ENCODE measurements at places on chromosomes 11 and 22. TPM values are rescaled to one million over a fixed set of nuclear protein-coding genes. Genes with fewer than 3 reads are reported as not detected.

DNA sequence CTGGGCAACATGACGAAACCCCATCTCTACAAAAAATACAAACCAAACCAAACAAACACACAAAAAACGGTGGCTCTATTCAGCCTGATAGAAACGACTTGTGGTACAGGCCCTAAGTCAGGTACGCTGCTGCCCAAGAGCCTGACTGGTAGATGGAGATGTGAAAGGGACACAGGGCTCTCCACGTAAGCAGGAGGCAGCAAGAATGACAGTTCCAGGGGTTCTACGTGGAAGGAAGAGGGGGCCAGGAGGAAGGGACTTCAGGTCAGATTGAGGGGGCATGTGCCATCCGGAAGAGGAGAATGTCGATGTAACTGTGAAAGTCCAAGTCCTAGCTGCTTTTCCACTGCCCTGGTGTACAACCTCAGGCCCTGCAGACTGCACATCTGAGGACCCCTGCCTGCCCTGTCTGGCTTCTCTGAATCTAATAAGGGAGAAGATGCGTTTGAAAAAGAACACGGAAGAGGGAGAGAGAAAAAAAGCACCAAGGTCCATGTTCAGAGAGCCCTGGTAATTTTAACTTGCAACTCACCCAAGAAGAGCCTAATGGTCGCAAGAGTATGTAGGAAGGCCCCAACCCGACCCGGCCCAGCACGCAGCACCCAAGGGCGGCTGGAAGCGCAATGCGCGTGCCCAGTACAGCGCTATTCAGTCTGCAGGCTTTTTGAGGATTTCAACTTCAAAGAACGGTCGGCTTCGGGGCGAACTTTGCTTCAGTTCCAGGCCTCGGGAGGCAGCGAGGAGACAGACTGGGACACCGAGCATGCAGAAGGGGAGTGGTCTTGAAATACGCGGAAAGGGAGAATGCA is 909 bp upstream of the ZNRD2 start:
- no peak for DNase-seq

- no peak for DNase-seq
These were observed 3.3 kb upstream of the WNT7B start for GRCh38 chr22:45980268-45980570.

- DNase-seq, result no peak
These were observed 31.8 kb downstream of the TMPRSS5 start for GRCh38 chr11:113674397-113674685.

DNA sequence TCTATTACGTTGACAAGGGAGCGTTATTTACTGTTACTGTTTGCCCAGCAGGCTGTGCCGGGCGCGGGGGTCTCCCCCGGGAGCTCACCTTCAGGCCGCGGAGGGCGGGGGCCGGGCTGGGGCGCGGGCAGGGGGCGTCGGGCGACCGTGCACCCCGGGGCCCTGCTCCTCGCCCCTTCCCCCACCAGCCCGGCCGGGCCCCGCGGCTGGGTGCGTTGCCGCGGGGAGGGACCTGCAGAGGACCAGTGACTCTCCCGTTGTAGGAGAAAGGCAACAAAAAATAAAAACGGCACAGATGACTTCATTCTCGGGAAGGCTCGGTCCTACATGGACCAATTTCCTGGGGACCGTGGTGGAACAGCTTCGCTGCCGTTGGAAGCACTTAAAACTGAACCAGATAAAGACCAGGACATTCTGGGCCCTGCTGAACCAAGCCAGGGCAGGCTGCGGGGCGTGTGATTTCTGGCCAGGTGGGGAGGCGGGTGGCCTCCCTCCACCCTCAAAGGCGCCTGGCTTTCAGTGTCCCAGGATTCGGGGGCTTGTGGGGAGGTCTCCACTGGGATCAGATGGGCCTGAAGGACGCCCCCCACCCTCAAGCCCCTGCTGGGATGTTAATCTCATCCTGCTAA is 57.4 kb downstream of the IGLL1 start:
- no peak for DNase-seq

DNA sequence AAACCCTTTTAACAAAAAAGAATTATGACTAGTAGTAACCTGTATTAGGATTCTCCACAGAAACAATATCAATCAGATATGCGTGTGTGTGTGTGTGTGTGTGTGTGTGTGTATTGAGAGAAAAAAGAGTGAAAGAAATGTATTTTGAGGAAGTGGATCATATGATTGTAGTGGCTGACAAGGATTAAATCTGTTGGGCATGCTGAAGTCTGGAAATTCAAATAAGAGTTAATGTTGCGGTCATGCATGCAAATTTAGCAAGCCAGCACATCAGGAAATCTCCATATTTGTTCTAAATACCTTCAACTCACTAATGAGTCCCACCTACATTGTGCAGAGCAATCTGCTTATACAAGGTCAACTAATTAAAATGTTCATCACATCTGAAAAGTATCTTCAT is 46.8 kb upstream of the IGLL5 start:
- no peak for DNase-seq

GRCh38 chr22:37172266-37173245 is 15.5 kb downstream of the C1QTNF6 start:
- DNase-seq, result no peak

- DNase-seq, result no peak
These were observed 30.3 kb upstream of the OR10D3 start for GRCh38 chr11:124152770-124153407.

GRCh38 chr11:66123902-66124301 is 53.8 kb downstream of the PACS1 start:
- DNase-seq, result no peak

GRCh38 chr11:126137136-126137535 is 74.3 kb downstream of the RPUSD4 start:
- DNase-seq, result no peak

- DNase-seq, result no peak
These were observed 30.5 kb downstream of the TMPRSS5 start for GRCh38 chr11:113675565-113675964.

- DNase-seq, result no peak
These were observed 243.3 kb upstream of the B3GAT1 start for GRCh38 chr11:134655189-134655989.

- no peak for DNase-seq
These were observed 3.8 kb upstream of the TRIM6 start for GRCh38 chr11:5592615-5593014.

GRCh38 chr11:371716-372590 is 2.7 kb downstream of the B4GALNT4 start:
- no peak for DNase-seq

DNA sequence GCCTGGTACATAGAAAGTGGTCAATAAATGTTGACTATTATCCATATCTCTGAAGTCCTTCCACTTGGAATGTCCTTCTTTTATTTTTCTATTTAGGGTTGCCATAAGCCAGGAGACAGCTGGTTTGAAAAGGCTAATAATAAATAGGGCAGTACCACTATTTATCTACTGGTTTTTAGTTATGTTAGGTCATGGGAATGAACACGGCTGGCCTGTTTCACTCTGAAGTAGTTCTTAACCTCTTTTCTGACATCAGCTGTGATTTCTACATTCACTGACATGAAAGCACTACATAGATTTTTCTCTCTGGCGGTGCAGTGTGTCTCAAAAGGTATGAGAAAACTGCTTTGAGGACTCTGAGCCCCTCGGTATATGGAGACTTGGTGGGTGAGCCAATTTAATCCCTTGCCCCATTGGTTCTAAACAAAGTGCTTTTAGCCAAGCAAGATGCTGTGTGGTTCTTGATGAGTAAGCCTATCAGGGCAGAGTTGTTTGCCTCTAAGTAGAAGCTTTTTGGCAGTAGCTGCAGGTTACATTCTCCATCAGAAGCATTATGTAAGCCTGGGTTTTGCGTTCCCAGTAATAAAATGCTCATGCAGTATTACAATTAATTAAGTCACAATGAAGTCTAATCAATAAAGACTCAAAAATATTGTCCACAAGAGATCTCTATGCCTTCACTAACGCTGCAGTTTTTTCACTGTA is 48.7 kb upstream of the APOA1 start:
- DNase-seq, result no peak

- DNase-seq, result no peak
These were observed 90.7 kb downstream of the SNX19 start for GRCh38 chr11:130825561-130825960.

DNA sequence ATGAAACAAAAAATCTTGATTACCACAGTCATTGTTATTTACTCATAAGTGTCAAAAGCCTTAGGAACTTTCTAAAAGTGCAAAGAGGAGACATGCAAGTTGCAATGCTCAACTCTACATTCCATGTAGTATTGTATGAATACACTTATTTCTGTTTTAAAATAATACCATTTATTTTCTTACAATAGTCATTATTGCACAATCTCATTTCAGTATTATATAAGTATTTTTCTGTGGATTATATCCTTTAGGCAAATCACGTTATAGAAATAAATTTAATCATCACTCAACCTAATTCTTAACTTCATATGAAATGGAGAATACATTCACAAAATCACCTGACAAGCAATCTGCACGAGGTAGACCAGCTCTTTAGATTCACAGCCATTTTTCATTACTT is 98.8 kb downstream of the ARHGAP32 start:
- DNase-seq, result no peak

DNA sequence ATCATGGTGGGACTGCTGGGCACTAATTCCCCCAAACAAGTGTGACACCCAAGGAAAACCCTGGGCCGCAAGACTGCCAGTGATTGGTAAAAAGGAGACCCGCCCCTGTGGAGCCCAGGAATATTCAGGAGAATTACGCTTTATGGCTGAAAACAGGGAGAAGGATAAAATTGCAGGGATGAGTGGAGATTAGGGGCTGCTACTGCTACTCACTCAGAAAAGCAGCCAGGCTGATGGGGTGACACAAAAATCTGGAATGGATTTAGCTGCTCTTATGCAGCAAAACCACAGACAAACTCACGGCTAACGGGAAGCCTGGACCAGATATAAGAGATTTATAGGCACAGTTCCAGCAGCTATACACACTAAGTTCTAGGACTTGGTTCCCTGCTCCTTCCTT is 4.4 kb upstream of the FBXO3 start:
- no peak for DNase-seq

- no peak for DNase-seq
These were observed 3.1 kb upstream of the GANAB start for GRCh38 chr11:62649486-62649885.

DNA sequence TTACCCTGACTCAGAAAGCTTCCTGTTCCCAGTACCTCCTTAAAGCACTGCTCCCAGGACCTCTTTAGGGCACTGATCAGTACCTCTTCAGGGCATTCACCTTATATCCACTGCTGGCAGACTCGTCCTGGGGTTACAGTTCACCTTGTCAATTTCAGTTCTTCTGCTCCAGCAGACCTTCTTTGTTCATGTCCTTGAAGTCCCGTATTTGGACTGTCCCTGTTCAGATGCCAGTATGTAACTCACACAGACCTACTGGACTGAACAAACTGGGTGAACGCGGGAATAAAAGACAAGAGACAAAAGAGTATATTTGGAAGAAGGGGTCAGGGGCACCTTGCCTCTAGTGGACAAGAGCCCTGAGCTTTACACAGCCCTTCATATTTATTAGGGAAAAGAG is 31.8 kb upstream of the NCAM1 start:
- no peak for DNase-seq

GRCh38 chr22:46758867-46759290 is 3.6 kb upstream of the TBC1D22A start:
- no peak for DNase-seq

DNA sequence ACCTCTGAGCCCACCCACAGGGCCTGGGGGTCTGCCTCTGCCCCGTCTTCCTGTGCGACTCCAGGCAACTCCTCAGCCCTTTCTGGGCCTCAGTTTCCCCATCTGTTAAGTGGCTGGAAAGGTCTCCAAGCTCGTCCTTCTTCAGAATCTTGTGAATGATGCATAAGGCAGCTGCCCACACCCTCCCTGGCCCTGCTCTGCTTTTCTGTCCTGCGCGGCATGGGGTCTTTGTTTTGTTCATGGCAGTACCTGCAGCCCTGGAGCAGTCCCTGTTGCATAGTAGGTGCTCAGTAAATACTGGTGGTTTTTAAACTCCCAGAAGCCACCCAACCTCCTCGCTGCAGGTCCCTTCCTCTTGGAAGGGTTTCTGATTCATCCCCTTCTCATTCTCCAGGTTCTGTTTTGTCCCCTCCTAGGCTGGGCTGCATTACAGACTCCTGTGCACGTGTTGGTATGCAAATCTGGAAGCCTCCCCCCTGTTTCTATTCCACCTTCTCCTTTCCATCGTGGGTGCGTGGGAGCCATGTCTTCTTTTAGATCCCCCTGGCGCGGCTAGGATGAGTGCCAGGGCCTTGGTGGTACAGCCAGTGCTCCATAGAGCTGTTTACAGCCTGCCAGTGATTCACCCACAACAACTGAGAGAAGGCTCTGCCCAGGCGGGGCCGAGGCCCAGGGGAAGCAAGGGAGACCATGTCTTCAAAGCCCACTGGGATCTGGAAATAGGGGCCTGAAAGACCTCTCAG is 19.3 kb upstream of the SYT7 start:
- DNase-seq, result no peak

PLAAT2 gene
- polyA plus RNA-seq, result 0.76 TPM

SLC43A3 gene
- polyA plus RNA-seq, result 22.8 TPM

CLP1 gene
- polyA plus RNA-seq, result 13.5 TPM

KCNJ1 gene
- 127 TPM for polyA plus RNA-seq

MYO18B gene
- 0.25 TPM for polyA plus RNA-seq

SULT4A1 gene
- polyA plus RNA-seq, result 4.1 TPM

SERPING1 gene
- polyA plus RNA-seq, result 170 TPM

SMIM35 gene
- polyA plus RNA-seq, result 0.05 TPM

LRFN4 gene
- 20.6 TPM for polyA plus RNA-seq

SPCS2 gene
- 197 TPM for polyA plus RNA-seq

Data from left renal cortex interstitium (tissue), 4 donors.